ENCODE measurements at places on chromosomes 6 and 20.

DNA sequence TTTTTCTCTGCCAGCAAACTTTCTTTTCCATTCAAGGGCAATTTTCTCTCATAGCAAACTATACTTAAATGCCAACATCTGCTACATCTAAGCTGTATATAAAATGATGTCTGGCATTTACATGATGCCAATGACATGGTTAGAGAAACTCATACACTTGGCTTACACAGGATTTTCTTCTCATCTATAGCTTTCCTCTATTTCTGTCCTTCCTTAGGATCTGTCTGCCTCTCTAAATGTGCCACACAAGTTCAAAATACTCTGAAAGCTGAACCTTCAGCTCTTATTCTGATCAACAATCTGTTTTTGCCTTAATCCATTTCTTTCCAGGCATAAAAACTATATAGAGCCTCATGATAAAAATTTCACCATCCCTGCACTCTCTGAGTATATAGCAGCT is 290.9 kb upstream of the RNF217 start:
- no peak for DNase-seq

- DNase-seq: no peak
Measured at GRCh38 chr20:58524814-58525213, 9.6 kb upstream of the APCDD1L start.

DNA sequence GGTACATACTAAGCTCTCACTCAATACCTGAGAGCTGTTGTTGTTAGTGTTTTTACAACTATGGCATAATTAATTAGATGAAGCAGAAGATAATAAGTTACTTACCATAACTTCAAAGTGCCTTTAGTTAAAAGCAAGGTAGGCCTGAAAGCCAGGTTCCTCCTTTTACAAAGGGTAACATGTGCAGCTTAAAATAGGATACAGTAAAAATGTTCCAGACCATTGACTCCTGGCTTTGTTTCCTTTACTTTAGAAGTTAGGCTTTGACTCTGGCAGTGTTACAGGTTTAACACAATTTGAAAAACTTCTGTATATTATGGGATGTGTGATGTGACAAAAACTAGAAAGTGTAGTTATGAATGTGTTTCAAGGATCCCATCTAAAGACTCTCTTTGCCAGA is 522.5 kb downstream of the EPM2A start:
- no peak for DNase-seq

DNA sequence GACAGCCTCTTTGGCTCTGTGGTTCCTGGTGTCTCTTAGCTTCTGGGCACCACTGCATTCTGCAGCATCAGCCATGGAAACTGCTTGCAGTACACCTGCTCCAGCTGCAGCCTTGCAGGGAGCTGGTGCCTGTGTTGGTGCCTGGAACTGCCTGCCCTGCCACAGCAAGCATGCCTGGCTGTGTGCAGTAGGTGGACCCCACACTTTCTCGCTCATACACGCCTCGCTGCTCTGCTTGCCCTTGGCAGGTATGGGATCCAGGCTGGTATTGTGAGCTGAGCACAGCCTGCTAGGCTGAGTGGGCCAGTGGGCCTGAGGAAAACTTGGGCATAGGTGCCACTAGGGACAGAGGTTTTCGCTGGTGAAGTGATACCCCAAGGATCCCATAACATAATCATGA is 22.8 kb downstream of the OR2J3 start:
- DNase-seq: no peak

DNA sequence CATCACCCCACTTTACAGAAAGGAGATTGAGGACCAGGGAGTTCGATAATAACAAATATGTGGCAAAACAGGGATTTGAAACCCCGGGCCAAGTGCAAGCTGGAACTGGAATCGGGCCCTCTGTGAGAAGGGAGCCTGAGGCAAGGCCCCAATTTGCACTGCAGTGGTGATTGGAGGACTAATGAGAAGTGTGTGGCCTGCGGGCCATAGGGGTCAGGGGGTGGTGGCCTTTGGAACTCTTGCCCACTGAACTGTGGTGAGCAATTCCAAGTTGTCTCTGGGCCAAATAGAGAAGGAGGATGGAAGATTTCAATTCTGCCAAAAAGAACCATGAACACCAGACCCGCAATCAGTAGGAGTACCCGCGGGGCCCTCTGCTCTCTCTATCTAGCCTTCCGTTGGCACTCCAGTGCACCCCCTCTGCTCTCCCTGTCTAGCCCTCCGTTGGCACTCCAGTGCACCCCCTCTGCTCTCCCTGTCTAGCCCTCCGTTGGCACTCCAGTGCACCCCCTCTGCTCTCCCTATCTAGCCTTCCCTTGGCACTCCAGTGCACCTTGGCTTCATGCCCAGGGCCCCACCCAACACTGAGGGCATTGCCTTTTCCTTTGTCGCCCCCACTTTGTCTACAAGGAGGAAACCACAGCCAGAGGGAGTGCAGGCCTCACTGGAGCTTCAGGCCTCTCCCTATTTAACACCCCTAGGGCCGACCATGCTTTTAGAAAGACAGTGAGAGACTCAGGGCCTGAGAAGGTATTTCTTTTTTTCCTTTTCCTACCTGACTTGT is 6.0 kb upstream of the PTPRA start:
- no peak for DNase-seq

GRCh38 chr6:36933102-36933501 is 21.4 kb upstream of the PI16 start:
- no peak for DNase-seq
